ENCODE measurements at places on chromosomes 1 and 21.

- no peak for DNase-seq
Measured at GRCh38 chr1:66356605-66357004, 177.3 kb upstream of the SGIP1 start.

DNA sequence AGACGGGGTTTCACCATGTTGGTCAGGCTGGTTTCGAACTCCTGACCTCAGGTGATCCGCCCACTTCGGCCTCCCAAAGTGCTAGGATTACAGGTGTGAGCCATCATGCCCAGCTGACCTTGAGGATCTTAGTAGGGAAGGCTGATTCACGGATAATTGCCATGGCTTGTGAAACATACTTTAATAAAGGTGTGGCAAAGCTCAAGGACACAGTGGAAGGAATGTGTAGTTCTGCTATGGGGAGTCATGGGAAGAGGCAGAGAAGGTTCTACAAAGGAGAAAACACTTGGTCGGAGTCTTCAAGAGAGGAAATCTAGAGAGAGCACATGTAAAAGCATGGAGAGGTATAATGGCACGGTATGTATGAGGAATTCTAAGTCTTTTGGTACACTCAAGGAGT is 12.7 kb upstream of the PTCH2 start:
- no peak for DNase-seq

GRCh38 chr1:107139833-107140702 is 771 bp upstream of the NTNG1 start:
- DNase-seq: peak; percentile 48

GRCh38 chr1:30850607-30851006 is 58.0 kb downstream of the SDC3 start:
- DNase-seq: no peak

DNA sequence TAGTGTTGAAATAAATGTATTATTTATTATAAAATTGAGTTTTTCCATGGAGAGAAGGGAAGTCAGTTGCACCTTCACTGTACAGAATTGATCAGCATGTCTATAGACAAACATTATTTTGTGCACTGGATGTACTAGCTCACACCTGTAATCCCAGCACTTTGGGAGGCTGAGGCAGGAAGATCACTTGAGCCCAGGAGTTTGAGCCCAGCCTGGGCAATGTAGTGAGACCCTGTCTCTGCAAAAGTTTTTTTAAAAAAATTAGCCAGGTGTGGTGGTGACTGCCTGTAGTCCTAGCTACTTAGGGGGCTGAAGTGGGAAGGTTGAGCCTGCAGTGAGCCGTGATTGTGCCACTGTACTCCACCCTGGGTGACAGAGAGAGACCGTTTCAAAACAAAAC is 87.7 kb downstream of the MAST2 start:
- no peak for DNase-seq

GRCh38 chr1:226470921-226471866 is 63.3 kb upstream of the PARP1 start:
- no peak for DNase-seq

DNA sequence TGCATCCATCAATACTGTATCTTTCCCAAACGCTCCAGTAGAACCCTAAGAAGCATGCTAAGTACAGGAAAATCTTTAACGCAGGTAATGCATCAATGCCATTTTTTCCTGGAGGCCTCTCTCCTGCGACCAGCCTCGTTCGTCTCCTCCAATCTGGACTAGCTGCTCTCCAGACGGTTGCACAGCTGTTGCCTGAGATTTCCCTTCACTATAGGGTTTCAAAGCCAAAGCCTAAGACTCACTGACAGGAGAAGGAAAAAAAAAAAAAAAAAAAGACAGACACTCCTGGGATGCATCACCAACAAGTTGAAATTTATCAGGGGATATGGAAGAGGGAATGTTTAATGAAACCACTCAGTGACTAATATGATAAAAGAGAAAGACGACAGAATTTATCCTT is 93.0 kb downstream of the APP start:
- DNase-seq: no peak

DNA sequence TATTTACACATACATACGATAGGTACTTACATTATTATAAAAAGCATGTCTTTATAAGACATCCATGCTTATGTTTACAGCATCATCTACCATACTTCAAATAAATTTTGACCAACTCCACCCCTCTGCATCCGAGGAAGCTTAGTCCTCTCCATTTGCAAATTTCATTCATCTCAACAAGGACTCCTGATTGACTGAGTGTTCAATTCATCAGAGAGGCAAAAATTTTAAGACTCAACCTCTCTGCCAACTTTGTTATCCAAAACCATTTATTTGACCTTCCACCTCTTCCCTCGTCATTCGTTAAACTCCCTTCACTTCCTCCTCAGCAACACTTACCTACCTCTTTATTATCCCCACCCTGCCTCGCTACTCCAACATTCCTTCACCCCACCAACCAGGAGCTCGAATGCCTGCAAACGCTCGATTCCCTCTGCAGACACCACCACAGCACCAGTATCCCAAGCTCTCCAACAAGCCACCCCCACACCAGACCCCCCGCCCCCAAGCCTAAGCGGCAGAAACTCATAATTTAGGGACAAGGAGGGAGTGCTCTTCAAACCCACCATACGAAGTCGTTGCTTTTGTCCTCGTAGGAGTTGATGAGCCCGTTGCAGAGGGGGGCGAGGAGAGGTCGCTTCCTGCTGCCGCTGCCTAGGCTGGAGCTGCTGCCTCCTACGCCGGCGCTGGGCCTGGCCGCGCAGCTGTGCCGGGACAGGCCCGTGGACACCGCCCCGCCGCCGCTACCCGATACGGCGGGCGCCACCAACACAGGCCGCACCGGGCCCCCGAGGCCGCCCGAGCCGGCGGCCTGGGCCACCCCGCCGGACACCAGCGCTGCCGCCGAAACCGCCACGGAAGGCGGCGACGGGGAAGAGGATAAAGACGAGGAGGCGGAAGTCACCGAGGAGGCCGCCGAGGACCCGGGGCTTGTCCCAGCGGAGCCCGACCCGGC is 803 bp downstream of the COP1 start:
- DNase-seq: peak; percentile 22

DNA sequence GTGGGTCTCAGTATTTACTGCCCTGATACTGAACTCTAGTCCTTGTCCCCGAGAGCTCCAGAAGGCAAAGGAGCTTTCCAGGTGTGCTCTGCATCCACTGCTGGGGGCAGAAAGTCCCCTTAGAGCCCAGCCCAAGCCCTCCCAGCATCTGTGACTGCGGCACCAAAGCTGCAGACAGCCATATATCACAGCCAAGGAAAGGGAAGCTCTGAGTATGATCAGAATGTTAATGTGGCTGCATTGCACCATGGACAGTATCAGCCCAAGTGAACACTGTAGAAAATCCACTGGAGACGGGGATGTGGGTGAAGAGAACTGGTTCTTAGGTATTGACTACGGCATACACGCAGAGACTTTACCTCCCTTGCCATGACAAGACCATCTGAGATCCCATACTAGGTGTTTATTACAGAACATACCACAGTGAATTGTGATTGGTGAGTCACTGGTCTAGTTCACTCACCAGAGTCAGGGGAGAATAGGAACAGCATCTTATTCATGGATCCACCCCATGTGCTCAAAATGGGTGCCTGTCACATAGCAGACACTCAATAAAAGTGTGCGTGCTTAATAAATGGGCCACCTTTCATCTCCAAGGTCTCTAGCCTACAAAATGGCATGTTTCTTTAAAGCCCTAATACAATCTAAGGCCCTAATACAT is 170.3 kb downstream of the HHIPL2 start:
- DNase-seq: no peak

DNA sequence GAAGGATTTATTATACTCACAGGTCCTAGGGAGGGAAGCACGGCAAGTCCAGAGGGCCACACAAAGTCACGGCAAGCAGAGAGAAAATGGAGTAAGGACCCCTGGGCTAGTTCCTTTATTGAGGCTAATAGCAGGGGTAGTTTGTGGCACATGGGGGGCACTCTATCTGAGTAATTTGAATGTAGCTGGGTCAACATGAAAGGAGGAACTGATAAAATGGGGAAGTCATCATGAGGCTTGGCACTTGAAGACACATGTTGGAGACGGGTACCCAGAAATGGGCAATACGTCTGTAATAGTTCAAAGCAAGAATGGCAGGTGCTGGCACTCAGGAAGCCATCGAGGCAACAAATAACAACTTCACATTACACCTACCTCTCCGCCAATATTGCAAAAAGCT is 1136.4 kb downstream of the MRPL39 start:
- DNase-seq: no peak

DNA sequence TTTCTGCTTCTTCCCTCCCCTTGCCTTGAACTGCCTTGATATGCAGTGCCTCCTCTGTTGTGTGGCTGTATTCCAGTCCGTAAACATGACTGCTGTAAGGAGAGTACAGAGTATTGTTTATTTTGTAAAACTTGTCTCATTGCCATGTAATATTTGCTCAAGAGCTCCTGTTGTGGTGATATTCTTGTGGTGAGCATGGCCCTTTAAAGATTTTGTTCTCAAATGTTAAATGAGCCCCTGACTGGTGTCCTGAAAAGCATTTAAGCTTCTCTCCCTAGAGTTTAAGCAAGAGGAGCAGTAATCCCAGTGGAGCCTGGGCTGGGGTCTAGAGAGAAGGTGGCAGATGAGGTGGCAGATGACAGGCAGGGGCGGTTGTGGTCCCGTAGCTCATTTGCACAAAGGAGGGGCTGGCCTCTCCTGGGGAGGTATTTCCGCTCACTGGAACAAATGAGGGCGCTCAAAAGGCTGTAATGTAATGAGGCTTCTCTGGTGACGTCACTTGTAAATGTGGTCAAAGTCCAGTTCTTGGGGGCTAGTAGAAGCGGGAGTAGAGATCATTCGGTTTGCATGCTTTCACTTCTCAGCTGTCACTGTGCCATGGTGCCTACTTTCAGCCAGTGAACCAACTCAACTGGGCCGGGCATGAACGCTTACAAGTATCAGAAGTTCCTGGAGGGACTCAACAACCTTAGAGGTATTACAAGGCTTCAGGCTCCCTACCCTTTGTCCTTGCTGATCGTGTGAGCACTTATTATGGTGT is 46.0 kb upstream of the MACF1 start:
- no peak for DNase-seq

DNA sequence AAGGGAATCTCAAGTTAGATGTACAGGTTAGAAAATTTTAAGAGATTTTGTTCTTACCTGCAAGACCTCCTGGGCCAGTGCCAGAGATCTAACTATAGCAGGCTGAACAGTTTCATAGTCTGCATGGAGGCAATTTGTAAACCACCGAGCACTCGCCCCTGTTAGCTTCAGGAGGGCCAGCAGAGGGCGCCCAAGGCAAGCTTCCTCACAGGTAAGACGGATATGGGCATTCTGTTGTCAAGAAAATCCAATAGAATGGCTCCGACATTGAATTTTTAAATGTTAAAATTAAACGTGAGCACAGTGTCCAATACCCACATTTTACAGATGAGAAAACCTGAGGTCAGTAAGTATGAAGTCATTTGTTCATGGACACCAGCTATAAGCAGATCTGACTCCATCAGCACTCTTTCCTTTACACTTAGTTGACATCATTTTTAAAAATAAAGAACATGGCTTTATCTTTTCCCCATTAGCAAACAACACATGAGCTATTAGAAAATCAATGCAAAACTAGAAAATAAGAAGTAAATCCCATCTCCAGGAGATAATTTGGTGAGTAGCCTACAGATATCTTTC is 2.2 kb downstream of the REG4 start:
- peak; percentile 29 for DNase-seq

- DNase-seq: no peak
Measured at GRCh38 chr1:184752656-184753055, 2.0 kb downstream of the EDEM3 start.

GRCh38 chr1:93758842-93759515 is 77.3 kb upstream of the BCAR3 start:
- no peak for DNase-seq

Measured in H54 (cell line).